ENCODE measurements at places on chromosomes 3 and 15. TPM values are rescaled to one million over a fixed set of nuclear protein-coding genes. Genes with fewer than 3 reads are reported as not detected.

The SLC26A6 gene
- 13.3 TPM for total RNA-seq

The FGF7 gene
- total RNA-seq = not detected

The GXYLT2 gene
- 1.6 TPM for total RNA-seq

The THRB gene
- 2.1 TPM for total RNA-seq

The ITIH4 gene
- total RNA-seq = 0.61 TPM

The FSIP1 gene
- total RNA-seq = 1.4 TPM

The KNG1 gene
- total RNA-seq = not detected

The NR1I2 gene
- total RNA-seq = not detected

The CCR1 gene
- not detected for total RNA-seq

The CCR8 gene
- not detected for total RNA-seq

The RAD51 gene
- total RNA-seq = 17.9 TPM

The FAM107A gene
- 0.41 TPM for total RNA-seq

The SAXO2 gene
- total RNA-seq = 2.1 TPM

The GP9 gene
- total RNA-seq = not detected

The PARL gene
- total RNA-seq = 67.0 TPM

The BUB1B gene
- 23.2 TPM for total RNA-seq

The COL7A1 gene
- total RNA-seq = 153 TPM

All from A549 treated with AZD2906 at 1 μM for 4 hours (cell line).